Subcutaneous adipose tissue (tissue), 4 donors: ENCODE measurements at places on chromosomes 3 and 15. TPM values are rescaled to one million over a fixed set of nuclear protein-coding genes. Genes with fewer than 3 reads are reported as not detected.

LEKR1 gene
- 1.3 TPM for total RNA-seq

GAP43 gene
- total RNA-seq, result not detected

DPH3 gene
- total RNA-seq, result 22.0 TPM

TMEM212 gene
- total RNA-seq, result 0.17 TPM

SUCNR1 gene
- total RNA-seq, result 10.9 TPM

MINAR1 gene
- 0.22 TPM for total RNA-seq

RBPMS2 gene
- 6.4 TPM for total RNA-seq

AMT gene
- total RNA-seq, result 2.0 TPM

GHRL gene
- not detected for total RNA-seq

ABHD6 gene
- total RNA-seq, result 28.6 TPM
